Left lung (tissue), 14 donors: ENCODE measurements at places on chromosomes 2 and 18. TPM values are rescaled to one million over a fixed set of nuclear protein-coding genes. Genes with fewer than 3 reads are reported as not detected.

The KLHL41 gene
- polyA plus RNA-seq, result 1.6 TPM

- DNase-seq, result no peak
Observed at GRCh38 chr2:213420828-213421385, 136.6 kb downstream of the SPAG16 start.

- no peak for DNase-seq
Observed at GRCh38 chr18:36217348-36217747, 30.1 kb downstream of the MOCOS start.

GRCh38 chr2:105442056-105442455 is 43.2 kb upstream of the FHL2 start:
- no peak for DNase-seq
